ENCODE measurements at places on chromosomes 6 and 20.

DNA sequence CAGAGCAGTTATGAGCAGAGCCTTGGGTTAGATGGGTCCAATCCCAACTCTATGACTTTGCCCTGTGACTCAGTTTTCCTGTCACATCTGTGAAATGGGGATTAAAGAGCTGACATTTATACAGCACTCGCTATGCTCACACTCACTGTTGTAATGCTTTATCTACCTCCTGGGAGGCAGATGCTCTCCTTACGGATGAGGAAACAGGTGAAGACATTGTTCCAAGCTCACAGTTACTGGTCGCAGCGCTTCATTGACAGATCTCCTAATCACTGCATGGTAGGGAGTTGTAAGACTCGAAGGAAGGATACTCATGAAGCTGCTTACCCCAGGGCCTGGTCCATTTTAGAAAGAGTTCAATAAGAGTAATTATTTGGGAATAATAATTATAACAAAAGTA is 2.9 kb upstream of the MYLK2 start:
- DNase-seq = no peak

DNA sequence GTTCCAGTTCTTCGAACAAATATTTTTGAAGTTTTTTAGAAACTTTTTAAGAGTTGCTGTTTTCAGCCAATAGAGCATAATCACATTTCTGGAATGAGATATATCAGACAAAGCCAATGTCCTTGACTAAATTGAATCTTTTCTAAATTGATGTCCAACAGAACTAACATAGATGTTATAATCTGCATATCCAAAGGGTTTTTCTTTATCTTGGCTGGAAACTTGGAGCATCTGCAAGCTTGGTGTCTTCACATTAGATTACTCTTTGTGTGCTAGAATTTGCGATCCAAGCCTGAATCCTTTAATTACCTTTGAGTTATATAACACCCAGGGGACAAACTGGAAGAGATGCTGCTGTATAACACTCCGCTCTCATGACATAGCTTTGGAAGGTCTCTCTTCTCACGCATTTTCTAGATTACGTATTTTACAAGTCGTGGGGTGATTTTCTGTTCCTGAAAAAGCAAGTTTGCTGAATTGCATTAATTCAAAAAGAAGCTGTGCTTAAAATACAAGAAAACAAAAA is 64.4 kb upstream of the FUCA2 start:
- DNase-seq = no peak

GRCh38 chr6:116595247-116595646 is 21.0 kb upstream of the RSPH4A start:
- DNase-seq = no peak

- DNase-seq = no peak
Observed at GRCh38 chr20:63562461-63563224, 8.7 kb downstream of the FNDC11 start.

GRCh38 chr20:3660262-3661059 is 2.7 kb downstream of the GFRA4 start:
- no peak for DNase-seq

DNA sequence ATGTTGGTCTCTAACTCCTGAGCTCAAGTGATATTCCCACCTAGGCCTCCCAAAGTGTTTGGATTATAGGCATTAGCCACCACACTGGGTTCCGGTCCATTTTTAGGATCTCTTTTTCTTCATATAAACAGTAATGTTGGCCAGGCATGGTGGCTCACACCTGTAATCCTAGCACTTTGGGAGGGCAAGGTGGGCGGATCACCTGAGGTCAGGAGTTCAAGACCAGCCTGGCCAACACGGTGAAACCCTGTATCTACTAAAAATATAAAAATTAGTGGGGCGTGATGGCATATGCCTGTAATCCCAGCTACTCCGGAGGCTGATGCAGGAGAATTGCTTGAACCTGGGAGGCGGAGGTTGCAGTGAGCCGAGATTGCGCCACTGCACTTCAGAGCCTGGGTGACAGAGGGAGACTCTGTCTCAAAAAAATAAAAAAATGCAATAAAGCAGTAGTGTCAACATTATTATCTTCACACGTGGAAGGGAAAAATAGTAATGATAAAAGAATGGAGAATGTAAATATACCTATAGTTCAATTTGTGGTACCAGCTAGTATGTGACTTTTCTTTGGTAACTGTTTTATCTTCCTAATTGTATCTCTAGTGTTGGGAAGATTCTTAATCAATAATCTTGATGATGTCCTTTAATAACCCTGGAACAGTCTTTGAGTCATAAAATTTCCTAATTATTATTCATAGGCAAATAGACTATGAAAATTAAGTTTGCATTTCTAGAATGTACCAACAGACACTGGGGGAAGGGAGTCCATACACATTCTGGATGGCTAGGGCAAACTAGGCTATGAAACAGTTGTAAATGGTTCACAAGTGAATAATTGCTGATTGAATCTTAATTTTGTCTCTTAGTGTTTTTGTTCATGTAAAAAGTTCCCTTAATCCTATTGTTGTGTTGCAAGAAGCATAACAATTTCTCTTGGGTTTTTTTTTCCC is 3.6 kb downstream of the PARD6B start:
- DNase-seq = no peak

- DNase-seq = no peak
Observed at GRCh38 chr20:59729506-59729905, 125.2 kb downstream of the PHACTR3 start.

Data from stimulated activated CD4-positive, alpha-beta T cell treated with anti-CD3 and anti-CD28 coated beads, TNF-alpha, amount 100 ng/mL, for 1 hour (primary cell).